ENCODE measurements at places on chromosomes 16 and 17. TPM values are rescaled to one million over a fixed set of nuclear protein-coding genes. Genes with fewer than 3 reads are reported as not detected.
A peak's percentile ranks its signal among the peaks of the same experiment; 100 is the strongest.

VMO1 gene
- total RNA-seq, result 1.3 TPM

DNA sequence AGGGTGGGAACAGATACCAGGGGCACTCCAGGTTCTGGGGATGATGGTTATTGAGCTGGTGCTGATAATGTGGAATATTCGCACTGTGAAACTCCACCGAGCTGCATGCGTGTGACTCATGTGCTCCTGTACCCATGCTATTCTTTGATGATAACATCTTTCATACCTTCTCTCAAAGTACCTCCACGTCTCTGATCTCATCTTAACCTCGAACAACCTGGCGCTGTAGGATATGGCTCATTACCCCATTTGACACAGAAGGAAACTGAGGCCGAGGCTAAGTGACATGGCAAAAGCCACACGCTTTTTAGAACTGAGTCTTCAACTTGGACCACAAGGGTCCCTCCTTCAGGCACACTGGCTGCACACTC lies 30.2 kb upstream of the MRPS23 start:
- DNase-seq, result no peak

SLC7A5 gene
- not detected for total RNA-seq

- DNase-seq, result no peak
Observed at GRCh38 chr17:1561420-1562175, 994 bp downstream of the PITPNA start.

- DNase-seq, result no peak
Observed at GRCh38 chr17:39673335-39674081, 5.3 kb downstream of the PNMT start.

GRCh38 chr16:12819126-12820117 lies 15.7 kb upstream of the CPPED1 start:
- peak; percentile 24 for DNase-seq

GRCh38 chr16:11392041-11392581 lies 46.9 kb downstream of the RMI2 start:
- no peak for DNase-seq

DNA sequence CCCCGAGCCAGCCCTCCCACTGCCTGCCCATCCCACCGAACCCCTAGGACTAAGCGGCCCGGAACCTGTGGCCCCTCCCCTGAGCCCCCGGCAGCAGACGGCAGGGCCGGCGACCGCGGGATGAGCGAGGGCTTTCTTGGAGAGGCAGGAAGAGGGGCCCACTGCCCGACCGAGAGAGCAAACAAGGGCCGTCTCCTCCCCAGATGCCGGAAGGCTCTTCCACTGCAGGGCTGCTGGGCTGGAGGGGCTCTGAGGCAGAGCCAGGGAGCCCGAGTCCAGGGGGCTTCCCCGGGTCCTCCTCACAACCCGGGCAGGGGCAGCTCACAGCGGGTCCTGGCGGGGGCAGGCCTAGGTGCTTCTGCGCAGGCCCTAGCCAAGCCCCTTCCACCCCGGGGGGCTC lies 2.9 kb downstream of the PERCC1 start:
- DNase-seq, result no peak

- peak; percentile 11 for DNase-seq
Observed at GRCh38 chr17:83194186-83194561, 114.8 kb downstream of the METRNL start.

DNA sequence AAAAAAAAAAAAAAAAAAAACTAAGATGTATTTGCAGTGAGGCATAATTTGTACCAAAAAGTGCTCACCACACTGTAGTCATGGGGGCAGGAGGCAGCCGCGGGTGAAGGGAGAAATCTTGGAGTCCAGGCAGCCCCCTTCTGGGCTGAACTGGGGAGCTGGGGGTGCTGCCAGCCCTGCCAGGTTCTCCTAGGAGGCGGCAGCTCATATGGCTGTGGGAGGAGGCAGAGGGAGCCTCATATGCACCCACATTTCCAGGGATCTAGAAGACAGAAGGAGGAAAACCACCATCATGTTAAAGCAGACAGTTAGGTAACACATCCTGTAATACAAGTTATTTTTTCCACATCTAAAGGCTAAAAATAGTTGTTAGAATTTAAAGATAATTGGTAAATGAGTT lies 16.3 kb downstream of the MAPT start:
- DNase-seq, result no peak

C1QTNF8 gene
- not detected for total RNA-seq

DNA sequence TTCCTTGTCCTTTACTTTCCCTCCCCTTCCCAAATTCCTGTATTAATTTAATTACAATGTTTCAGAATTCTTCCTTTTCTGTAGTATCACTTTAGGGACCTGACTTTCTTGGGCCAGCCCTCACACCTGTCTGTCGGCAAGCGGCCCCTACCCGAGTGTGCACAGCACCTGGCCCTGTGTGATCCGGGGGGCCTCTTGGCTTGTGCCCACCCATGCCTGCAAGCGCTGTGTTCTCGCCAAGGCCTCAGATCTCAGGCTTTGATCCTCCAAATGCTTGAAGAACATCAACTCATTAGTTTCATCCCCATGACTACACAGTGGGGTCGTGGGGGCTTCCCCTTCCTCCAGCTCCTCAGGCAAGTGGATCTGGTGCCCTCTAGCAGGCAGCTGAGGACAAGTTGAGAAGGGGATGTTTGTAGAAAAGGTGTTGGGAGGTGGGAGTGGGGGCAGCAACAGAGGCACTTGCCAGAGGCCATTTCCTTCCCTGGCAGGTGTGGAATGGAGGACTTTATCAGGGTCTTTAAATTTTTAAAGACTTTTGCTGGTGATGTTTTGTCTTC lies 15.7 kb upstream of the CDH3 start:
- DNase-seq, result no peak

KRT25 gene
- total RNA-seq, result not detected

GRCh38 chr16:10171221-10171620 lies 11.0 kb downstream of the GRIN2A start:
- no peak for DNase-seq

RARA gene
- total RNA-seq, result 80.5 TPM

DNA sequence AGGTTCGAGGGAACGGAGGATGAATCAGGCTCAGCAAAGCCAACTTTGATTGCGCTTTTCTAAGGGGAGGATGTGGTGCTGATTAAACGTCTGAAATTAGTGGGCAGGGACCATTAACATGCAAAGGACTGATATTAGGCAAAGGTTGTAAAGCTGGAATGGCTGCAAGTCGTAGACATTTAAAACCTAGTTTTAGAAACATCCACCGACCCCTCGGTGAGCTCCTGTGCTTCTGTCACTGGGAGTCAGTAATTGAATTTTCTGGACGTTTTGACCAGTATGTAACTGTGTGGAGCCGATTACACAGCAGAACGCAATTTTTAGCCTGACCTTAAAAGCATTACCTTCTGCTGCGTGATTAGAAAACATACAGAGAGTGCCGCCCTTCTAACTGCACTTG lies 220.6 kb upstream of the HSBP1 start:
- DNase-seq, result no peak

DNA sequence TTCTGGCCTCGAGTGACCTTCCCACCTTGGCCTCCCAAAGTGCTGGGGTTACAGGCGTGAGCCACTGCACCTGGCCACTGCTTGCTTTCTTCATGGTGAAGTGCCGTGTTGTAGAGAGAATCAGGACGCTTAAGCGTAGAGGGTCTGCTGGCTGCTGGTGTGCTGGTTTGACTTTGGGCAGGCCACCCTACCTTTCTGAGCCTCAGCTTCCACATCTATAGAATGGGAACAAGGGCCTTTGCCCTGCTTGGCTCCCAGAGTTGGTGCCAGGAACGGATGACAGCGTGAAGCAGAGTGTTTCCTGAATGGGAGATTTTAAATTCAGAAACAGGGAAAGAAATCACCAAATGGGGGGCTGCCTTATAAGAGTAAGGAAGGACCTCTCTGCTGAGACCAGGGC lies 60.9 kb downstream of the NKD1 start:
- DNase-seq, result no peak

- no peak for DNase-seq
Observed at GRCh38 chr16:51222016-51222415, 70.9 kb upstream of the SALL1 start.

UNC13D gene
- 9.3 TPM for total RNA-seq

GRCh38 chr16:64878940-64879339 lies 242.9 kb downstream of the CDH11 start:
- no peak for DNase-seq

DNA sequence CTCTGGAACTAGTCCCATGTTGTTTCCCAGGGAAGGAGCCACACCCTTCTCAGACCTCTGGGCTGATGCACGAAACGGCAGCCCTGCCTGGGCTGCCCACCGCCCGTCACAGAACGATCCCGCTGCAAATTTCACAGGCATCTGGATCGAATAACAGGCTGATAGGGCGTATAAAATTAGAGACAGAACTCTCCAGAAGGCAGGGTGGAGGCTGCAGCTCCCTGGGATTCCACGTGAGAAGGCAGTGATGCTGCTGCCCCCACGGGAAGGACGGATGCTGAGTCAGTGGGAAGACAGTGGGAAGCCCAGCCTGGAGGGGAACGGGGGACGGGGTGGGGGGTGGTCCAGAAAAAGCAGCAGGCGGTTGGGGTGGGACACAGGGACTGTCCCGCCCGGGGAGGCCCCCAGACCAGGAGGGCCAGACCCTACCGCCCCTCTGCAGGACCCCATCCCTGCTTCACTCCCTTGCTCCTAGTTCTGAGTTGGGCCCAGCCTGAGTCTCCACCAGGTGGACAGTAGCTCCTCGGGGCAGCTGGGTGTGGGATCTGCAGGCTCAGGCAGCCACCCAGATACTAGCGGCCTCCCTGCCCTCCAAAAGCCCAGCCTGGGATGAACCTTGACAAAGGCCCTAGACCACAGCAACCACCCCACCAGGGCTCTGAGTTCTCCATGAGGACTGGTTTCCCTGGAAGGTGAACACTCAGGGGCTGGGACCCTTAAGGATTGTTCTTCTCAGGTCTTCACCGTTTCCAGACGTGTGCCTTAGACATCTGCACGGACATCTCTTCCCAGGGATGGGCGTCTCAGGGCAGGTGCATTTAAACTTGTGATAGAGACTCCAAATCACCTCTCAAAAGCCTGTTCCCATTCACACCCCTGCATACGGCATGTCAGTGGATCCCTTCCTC lies 117.8 kb downstream of the METRNL start:
- no peak for DNase-seq

HBZ gene
- not detected for total RNA-seq

GRCh38 chr17:9878786-9879525 lies 26.1 kb downstream of the RCVRN start:
- DNase-seq, result no peak

- no peak for DNase-seq
Observed at GRCh38 chr17:41020336-41020735, 6.7 kb downstream of the KRTAP1-5 start.

DNA sequence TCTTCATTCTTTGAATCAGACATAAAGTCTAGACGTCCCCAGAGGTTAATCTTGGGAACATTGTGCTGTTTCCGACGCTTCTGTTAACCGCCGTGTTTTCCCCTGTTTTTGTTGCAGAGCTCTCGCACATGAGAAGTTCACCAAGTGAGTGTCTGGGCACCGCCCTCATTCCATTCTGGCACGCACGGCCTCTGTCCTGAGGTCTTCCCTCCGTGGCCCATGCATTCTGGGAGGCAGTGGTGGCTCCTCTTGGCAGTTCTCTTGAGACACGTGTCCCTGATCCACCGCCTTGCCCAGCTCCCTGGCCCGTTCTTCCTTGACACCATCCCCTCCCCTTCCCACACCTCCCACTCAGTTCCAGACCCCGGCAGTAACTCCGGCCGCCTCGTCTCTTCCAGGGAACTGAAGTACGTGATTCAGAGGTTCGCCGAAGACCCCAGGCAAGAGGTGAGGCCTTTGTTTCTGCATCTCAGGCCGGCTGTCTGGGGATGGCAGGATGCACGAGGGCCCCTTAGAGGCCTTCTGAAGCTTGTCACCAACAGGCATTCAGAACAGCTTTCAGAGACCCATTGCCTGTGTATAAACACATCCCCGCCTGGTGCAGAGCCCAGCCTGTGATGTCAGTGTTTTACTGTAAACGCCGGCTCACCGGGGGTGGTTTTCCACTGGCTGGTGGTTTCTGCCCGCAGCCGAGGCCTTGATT lies 85.9 kb upstream of the PLCG2 start:
- DNase-seq, result no peak

SGCA gene
- total RNA-seq, result not detected

- no peak for DNase-seq
Observed at GRCh38 chr17:80141463-80142165, 5.3 kb downstream of the EIF4A3 start.

ALDH3A2 gene
- 75.4 TPM for total RNA-seq

GRCh38 chr17:5560361-5560988 lies 23.8 kb downstream of the NLRP1 start:
- no peak for DNase-seq

ZNF469 gene
- total RNA-seq, result 0.51 TPM

- DNase-seq, result no peak
Observed at GRCh38 chr16:30491744-30492308, 19.3 kb downstream of the ITGAL start.

DNA sequence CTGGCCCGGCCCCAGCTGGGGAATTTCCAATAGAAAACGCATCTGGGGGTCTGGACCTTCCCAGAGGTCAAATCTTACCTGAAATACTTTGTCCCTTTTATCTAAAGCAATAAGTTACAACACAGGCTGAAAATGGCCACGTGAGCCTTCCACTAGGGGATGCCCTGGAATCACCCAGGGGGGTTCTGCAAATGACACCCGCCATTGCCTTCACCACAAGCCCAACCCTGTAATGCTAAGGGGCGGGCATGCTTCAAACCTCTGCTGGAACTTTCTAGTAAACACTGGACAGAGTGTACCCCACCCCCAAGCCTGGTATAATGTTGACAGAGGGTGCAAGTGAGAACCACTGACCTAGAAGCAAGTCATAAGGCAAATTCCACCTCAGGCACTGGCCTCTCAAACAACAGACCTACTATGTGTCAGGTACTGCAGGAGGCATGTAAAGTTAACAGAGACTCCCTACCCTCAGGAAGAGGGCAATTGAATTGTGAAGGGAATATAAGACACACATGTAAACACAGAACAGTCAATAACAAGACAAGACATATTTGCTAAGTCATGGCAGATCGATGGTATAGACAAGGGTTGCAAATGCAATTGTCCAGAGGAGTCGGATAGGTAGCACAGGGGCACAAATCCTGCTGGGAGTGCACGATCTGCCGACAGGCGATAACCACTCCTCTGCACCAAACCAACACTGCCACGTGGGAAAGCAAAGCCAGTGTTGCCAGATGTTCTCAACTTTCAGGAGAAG lies 59.0 kb downstream of the ARHGAP17 start:
- no peak for DNase-seq

DNA sequence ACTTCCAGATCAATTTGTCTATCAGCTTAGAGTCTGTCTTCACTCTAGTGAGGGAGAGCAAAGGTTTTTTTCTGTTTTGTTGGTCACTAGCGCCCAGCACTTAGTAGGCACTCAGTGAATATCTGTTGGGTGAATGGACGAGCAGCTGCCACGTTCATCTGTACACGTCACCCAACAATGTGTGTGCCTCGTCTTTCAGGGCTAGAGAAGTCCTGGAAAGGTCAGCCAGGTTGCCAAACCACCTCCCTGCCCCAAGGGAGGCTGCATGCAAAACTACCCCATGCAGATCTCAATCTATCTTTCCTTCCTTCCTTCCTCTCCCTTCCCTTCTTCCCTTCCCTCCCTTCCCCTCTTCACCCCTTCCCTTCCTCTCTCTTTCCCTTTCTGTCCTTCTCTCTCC lies 340.9 kb downstream of the SOX9 start:
- no peak for DNase-seq

PPP1R27 gene
- total RNA-seq, result not detected

Data from uterus (tissue), 4 donors.